Left cardiac atrium (tissue), 4 donors: ENCODE measurements at places on chromosomes 5 and 9. TPM values are rescaled to one million over a fixed set of nuclear protein-coding genes. Genes with fewer than 3 reads are reported as not detected.

The ZNF484 gene
- total RNA-seq = 7.5 TPM

The PCAT7 gene
- total RNA-seq = not detected

The CENPH gene
- 2.5 TPM for total RNA-seq

The TPD52L3 gene
- total RNA-seq = not detected

The ZCCHC7 gene
- 10.3 TPM for total RNA-seq

The GLDC gene
- 0.24 TPM for total RNA-seq

The CDC26 gene
- total RNA-seq = 33.3 TPM

The EQTN gene
- total RNA-seq = not detected

The SLC34A1 gene
- total RNA-seq = not detected

The TDRD7 gene
- total RNA-seq = 10.0 TPM
